B cell (primary cell): ENCODE measurements at places on chromosomes 7 and 10.
A peak's percentile ranks its signal among the peaks of the same experiment; 100 is the strongest.

- DNase-seq: no peak
Measured at GRCh38 chr7:54783952-54784351, 24.9 kb upstream of the SEC61G start.

- no peak for DNase-seq
Measured at GRCh38 chr7:41326616-41327015, 376.3 kb downstream of the INHBA start.

- no peak for DNase-seq
Measured at GRCh38 chr7:80785961-80786536, 132.8 kb downstream of the SEMA3C start.

GRCh38 chr10:62376071-62377025 lies 2.2 kb downstream of the ZNF365 start:
- DNase-seq: no peak

DNA sequence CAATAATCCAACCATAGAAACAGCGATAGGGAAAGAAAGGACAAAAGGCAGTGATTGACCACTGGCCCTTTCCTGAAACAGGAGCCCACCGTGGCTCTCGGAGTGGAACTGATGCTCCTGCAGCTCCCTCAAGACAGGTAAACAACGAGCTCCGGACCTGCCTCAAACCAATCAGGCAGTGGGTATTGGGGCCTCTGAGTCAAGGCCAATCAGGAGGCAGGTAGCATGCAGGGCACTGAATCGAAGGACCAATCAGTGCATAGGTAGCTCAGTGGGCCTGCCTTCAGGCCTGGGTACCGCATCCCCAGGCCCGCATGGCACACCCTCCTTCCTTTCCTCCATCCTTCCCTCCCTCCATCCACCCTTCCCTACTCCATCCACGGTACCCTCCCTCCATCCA lies 425.1 kb upstream of the MGMT start:
- no peak for DNase-seq

DNA sequence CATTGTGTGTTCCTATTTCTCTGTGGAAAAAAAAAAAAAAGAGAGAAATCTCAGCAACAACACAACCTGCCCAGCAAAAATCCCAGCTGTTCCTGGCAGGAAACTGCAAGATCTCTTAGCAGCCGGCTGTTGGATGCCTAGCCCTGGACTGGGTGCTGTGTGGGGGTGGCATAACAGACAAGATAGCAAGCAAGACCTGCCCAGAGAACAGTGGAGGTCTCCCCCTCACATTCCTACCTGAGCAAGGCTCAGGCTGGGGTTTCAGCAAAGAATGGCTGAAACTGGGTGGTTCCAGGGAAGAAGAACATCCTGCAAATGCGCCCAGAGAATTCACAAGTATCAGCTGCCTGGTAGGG lies 248.8 kb upstream of the ZMIZ1 start:
- no peak for DNase-seq

DNA sequence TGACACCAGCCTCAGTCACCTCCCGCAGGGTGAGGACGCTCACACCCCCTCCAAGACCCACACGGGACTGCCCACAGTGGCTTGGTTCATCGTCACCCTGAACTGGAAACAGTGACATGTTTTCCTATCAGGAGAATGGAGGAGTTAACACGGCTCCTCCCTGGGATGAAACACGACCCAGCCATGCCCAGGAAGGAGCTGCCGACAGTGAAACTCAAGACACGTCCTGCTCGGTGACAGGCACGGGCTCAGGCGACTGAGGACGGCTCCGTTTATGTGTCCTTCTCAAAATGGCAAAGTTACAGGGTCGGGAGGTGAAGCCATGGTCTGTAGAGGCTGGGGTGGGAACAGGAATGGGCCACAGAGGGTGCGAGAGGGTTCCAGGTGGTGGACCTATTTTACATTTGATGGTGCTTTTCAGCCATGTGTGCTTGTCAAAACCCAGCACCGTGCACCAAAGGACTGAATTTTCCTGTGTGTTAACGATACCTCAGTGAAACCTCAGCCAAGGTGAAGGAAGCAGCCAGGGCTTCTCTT lies 272.4 kb downstream of the ADARB2 start:
- DNase-seq: no peak

- no peak for DNase-seq
Measured at GRCh38 chr7:15481132-15481531, 80.7 kb downstream of the AGMO start.

GRCh38 chr10:100357059-100357858 lies 10.2 kb downstream of the SCD start:
- no peak for DNase-seq

DNA sequence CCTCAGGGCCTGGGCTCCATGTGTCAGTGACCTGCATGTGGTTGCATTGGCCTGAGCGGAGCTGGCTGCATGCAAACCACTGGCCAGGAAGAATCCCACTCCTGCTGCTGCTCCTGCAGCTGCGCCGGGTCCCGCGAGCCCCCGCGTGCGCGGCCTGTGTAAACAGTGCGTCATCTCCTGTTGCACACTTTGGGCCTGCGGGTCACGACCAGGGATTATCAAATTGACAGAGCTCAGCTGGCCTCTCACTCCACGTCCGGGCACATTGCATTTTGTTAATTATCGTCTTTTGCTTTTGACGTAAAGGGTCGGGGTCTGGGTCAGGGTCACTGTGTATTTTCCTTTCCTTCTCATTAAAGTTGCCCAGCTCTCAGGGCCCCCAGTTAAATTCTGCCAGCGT lies 132.6 kb downstream of the RGS10 start:
- DNase-seq: no peak

DNA sequence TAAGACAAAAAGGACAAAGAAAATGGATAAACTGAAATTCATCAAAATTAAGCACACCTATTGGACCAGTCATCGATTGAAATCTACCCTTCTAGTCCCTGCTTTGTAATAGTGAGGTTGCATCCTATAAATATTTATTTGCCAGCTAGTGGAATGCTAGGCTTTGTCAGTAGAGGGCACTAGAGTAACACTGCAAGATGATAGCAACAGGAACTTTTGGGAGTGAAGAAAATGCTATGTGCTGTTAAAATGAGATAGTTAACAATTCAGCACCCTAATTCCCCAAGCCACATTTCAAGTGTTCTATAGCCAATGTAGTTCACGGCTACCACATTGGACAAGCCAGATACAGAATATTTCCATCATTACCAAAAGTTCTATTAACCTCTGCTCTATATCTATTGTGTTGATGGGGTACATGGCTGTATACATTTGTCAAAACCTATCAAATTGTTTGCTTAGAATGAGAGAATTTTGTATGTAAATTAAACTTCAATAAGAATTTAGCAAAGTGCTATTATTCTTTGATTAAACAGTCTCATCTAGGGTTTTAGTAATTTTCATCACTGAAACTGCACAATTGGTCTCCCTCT lies 69.8 kb downstream of the LSMEM1 start:
- peak; percentile 70 for DNase-seq

DNA sequence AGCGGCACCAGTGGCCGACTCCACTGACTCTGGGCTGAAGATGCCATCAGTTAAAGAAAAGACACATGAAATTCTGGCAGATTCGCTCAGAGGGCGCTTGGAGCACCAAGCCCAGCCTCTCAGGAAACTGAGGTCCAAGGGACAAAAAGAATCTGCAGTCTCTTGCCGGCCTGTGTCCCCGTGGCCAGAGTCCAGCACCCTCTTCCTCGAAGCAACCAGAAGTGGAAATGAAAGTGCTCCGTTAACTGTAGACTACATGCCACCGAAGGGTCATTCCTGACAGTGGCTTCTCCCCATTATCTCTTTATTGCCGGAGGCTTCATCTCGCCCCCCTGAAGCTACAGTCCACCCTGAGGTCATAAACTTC lies 1.0 kb upstream of the CHST15 start:
- no peak for DNase-seq

- no peak for DNase-seq
Measured at GRCh38 chr7:130719541-130719940, 14.5 kb downstream of the KLF14 start.

- no peak for DNase-seq
Measured at GRCh38 chr7:121301446-121302213, 27.2 kb upstream of the WNT16 start.

GRCh38 chr10:122565766-122566206 lies 5.2 kb downstream of the DMBT1 start:
- peak; percentile 52 for DNase-seq

DNA sequence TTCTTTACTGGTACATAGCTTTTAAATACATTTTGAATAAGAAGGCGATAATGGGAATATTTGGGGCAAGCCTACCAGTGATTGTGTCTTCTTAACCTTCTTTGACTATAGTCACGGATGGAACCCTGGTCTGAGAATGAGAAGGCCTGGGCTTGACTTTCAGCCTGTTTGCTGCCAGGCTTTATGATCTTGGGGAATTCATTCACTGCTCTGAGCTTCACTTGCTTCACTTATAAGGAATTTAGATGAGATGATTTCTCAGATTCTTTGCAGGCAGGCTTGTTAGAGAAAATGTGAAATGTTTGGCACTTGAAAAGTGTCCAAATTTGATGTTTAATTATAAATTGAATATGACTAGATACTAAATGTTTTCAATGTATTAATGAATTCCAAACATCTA lies 42.5 kb downstream of the NUP205 start:
- no peak for DNase-seq

GRCh38 chr7:49151146-49151545 lies 226.8 kb downstream of the CDC14C start:
- no peak for DNase-seq

GRCh38 chr7:17301471-17302456 lies 3.3 kb downstream of the AHR start:
- peak; percentile 63 for DNase-seq

- DNase-seq: peak; percentile 58
Measured at GRCh38 chr7:128831178-128831993, 1.2 kb downstream of the FLNC start.

GRCh38 chr10:48556065-48556464 lies 48.8 kb downstream of the ARHGAP22 start:
- no peak for DNase-seq

DNA sequence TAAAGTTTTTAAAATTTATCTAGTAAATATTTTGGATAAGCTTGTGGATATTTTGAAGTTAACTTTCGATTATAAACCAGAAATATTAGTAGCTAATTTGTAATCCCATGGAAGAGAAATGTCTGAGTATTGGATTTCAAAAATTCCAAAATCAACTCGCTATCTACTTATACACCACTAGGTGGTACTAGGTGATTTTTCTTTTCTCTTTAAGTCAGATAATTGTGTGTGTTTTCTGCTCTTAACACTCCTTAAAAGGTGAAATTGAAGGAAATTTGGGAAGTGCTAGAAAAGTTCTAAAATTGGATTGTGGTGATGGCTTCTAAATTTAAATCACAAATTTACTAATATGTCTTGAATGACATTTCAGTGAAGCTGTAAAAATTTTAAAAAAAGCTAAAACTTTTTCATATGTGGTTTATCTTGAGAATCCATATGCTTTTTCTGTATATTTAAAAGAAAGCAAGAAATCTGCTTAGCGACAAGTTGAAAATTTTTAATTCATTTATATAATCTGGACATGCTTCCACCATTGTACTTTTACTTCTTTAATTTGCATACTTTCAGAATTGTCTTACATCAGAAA lies 90.2 kb downstream of the IPMK start:
- DNase-seq: peak; percentile 37

GRCh38 chr10:52999258-52999657 lies 226.7 kb upstream of the MBL2 start:
- DNase-seq: no peak

GRCh38 chr7:45225311-45225947 lies 67.8 kb downstream of the RAMP3 start:
- DNase-seq: no peak

DNA sequence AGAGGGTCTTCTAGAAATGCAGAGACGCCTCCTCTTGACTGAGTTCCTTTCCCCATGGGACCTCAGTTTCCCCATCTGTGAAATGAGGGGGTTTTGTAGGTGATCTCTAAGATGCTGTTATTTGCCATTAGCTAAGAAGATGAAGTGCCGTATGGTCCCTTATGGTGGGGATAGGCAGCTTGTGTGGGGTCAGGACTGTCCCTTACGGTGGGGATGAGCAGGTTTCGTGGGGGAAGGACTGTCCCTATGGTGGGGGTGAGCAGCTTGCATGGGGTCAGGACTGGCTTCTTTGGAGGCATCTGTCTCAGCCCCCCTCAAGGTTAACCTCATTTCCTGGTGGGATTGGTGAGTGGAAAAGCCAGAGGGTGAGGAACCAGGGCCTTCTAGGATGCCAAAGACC lies 148.3 kb upstream of the GPR26 start:
- no peak for DNase-seq

GRCh38 chr7:94008537-94008936 lies 4.4 kb upstream of the BET1 start:
- DNase-seq: no peak

DNA sequence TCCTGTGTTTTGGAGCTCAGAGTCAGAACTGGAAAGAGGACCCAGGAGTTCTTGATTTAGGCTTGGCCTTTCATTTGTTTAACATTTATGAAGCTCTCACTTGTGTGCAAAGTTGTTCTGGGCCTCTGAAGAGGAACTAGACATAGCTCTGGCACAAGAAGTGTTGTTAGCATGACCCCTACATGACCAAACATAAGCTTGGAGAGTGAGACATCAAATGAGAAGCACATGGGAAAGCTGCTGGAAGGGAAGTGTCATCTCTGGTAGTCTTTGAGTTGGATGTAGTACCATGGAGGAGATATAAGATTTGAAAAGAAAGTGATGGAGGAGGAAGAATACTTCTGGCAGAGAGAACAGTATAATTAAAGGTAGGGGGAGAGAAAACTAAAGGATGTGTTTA lies 370.1 kb downstream of the ADRA2A start:
- DNase-seq: no peak

DNA sequence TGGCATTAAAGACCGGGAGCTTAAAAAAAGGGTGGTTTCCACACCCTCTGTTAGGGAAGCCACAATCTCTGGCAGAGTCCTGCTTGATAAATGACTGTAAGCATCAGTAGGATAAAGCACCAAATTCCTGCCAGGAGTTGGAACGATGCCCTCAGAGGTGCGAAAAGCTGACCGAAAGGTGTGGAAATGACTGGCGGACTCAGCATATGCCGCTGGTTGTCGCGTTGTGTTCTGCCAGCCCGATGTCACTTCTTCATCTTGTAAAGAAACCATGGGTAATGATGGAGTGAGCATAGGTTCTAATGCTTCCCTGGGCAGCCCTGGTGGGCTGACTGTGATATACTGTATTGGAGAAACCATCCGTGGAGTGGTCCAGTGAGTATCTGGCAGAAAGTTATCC lies 62.4 kb downstream of the KIAA1549 start:
- DNase-seq: no peak

DNA sequence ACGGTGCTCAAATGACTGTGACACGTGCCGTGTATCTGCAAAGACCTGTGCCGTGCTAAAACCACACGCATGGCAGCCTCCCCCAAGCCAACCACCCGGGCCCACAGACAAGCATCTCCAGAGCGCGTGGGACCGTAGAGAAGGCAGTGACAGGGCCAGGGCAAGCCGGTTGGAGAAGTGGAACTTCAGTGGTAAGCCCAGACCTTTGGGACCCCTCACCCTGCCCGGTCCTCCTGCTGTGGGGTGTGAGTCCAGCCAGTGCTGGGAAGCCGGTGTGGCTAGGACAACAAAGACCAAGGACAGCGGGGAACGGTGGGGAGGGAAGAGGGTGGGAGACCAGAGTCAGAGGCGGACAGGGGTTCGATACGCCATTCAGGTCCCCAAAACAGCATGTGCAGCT lies 476.2 kb downstream of the DNAJB6 start:
- no peak for DNase-seq
